ENCODE measurements at places on chromosomes 1 and 21.

DNA sequence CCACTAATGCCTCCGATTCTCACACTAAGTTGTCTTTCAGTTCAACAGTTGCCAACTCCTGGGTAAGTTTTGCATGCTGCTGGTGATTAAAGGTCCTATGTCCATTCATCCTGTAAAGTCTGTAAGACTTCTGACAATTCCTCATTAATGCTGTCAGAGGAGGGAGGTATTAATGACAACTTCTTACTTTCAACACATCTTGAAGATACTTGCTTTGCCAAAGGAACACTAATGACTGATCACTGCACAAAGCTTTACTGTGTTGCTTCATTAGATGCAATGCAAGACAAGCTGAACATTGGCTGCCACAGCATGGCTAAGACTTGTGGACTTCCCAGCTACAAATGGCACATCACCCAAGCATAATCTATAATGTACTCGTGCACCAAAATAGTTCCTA is 114.6 kb upstream of the PRDX6 start:
- DNase-seq, result no peak

DNA sequence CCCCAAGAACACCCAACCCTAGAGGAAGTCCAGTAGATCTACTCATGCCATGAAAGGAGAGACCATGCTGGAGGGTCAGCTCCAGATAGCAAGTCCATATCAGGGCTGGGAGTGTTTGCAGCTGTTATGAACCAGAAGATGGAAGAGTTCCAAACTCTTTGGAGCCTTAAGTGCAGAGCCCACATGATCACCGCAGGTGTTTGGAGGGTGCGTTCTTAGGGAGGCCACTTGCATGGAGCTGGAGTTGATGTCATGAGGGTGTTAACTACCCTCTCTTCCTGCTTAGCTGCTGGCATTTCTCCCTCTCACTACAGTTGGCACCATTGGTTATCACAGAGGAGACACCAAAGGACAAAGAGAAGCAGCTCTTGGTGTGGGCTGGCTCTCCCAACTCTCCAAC is 616.9 kb downstream of the AJAP1 start:
- DNase-seq, result no peak

DNA sequence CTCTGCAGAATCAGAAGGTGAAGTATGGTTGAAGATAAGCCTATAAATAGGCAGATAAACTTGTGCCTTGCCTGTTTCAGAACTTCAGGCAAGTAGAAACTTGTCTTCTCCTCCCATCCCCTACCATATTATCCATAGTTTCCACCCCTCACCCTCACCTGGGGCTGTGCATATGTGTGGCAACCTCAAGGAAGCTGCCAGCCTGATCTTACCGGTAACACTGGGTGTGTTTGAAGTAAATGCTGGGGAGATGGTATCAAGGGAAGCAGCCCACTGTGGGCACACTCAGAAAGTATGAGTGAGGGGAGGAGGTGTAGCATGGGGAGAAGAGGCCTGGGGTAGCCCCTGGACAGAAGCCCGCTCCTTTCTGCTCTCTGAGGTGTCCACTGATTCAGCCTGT is 14.5 kb downstream of the VANGL2 start:
- no peak for DNase-seq

GRCh38 chr1:218659911-218660677 is 315.0 kb downstream of the TGFB2 start:
- no peak for DNase-seq

DNA sequence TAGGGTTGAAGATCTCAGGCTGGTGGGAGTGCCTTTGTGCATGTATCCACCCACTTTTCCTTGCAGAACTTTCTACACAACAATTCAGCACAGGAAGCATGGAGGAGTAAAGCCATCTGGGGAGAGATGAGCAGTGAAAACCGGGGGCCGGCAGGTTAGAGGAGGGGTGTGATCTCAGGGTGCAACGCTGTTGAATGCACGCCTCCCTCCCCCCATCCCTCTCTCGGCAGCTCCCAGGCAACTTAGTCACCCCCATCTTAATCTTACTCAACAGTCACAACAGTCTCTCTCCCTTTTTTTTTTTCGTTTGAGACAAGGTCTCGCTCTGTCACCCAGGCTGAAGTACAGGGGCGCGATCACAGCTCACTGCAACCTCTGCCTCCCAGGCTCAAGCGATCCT is 16.6 kb upstream of the ABCG1 start:
- no peak for DNase-seq

- DNase-seq, result no peak
Observed at GRCh38 chr21:31905503-31906451, 33.0 kb downstream of the HUNK start.

GRCh38 chr1:23246274-23246673 is 29.0 kb upstream of the HTR1D start:
- no peak for DNase-seq

DNA sequence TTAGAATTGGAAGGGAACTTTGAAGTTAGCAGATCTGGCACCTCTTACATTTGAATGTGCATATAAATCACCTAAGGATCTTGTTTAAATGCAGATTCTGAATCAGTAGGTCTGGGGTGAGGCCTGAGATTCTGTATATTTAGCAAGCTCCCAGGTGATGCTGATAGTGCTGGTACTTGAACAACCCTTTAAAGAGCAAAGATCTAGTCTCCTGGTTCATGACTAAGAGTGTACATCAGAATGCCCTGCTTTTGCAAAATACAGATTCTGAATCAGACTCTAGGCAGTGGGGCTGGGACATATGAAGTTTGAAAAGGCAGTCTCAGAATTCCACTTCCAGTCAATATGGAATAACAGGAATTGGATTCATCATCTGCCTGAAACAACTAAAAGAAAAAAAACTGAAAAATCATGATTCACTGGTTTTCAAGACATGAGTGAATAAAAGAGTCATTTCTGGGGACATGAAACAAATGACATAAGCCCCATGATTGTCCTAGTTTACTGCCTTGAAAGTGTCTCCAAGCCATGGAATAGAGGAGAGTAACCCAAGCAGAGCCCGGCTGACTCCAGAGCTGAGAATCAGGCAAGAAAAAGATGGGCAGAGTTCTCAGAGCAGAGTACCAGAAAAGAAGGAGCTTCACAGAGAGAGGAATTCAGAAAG is 149.6 kb upstream of the SGIP1 start:
- no peak for DNase-seq

DNA sequence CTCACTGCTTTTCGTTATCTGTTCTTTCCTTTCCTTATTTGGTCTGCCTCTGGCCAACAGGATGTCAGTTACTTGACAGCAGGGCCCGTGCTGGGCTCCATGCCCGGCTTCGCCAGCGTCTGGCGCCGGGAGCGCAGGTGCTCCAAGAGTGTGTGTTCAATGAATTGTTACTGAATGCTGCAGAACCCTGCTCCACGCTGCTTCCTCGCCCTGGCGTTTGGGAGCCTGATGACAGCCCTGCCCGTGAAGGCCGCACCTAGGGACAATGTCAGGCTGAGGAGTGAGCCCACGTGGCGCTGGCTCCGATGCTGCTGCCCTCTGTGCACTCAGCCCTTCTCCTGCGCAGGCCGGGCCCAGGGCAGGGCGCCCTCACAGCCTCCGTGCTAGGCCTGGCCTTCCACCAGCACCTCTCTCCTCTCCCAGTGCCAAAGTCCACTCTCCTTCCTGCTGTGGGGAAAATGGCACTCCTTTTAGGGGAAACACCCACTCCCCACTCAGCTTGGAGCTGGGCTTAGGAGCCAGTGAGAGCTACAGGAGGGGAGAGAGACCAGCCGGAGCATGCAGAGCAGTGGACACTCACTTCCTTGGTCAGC is 51.4 kb downstream of the ACBD3 start:
- no peak for DNase-seq

- no peak for DNase-seq
Observed at GRCh38 chr1:244792188-244792850, 43.1 kb upstream of the COX20 start.

- peak; percentile 31 for DNase-seq
Observed at GRCh38 chr1:93679546-93679945, 2.1 kb downstream of the BCAR3 start.

DNA sequence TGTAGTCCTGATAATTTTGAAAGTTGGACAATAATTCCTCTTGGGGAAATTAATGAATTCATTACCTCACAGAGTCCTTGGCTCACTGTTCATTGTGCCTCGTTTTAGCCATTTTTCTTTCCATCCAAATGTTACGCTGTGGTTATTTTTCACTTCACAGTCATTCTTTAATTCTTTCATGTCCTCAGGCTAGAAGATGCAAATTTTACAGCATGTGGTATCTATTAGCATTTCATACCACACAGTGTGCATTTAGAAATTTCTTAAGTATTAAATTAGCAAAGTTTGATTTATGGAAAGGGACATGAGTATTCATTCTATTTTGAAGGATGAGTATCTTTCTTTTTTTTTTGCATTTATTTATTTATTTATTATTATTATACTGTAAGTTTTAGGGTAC is 18.4 kb downstream of the OR2L3 start:
- DNase-seq, result no peak

- no peak for DNase-seq
Observed at GRCh38 chr1:156481527-156481926, 19.0 kb downstream of the MEF2D start.

- no peak for DNase-seq
Observed at GRCh38 chr1:64200064-64200463, 3.4 kb upstream of the UBE2U start.

- DNase-seq, result no peak
Observed at GRCh38 chr1:155196893-155197638, 10.6 kb downstream of the THBS3 start.

DNA sequence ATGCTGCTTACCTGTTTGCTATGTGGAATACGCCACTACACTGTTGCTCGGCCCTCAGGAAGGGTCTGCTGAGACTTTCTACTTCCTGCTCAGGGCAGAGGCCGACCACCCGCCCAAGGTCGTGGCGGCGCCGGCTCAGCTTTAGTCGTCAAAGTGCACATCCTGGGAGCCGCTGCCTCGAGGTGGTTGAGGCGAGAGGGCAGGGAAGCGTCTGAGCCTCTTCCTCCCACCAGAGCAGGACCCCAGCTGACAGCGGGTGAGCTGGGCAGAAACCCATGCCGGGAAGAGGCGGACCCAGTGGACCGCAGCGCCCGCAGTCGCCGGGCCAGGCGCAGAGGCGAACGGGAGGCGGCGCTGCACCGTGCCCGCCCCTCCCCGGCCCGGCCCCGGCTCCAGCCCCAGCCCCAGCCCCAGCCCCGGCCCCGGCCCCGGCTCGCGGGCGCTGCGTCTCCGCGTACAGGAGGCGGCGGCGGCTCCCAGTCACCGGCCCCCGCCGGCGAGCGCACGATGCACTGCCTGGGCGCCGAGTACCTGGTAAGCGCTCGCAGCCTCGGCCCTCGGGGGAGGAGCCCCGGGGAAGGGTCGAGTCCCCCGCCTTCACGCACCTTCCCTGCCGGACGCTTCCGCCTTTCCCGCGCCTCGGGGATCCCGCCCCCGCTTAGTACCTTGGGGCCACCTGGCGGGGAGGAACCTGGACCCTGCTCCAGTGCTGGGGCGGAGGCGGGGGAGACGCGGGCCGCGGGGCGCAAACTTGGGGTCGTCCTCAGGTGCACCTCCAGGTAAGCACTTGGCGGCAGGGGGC is at the start of gene SLC44A3:
TSS of gene SLC44A3 (plus strand) at position 413 of the 802 bp plus-strand sequence. CDS start at position 508, 95 bp downstream.
- peak; percentile 68 for DNase-seq

GRCh38 chr1:42385283-42385682 is 4.7 kb downstream of the RIMKLA start:
- DNase-seq, result no peak

DNA sequence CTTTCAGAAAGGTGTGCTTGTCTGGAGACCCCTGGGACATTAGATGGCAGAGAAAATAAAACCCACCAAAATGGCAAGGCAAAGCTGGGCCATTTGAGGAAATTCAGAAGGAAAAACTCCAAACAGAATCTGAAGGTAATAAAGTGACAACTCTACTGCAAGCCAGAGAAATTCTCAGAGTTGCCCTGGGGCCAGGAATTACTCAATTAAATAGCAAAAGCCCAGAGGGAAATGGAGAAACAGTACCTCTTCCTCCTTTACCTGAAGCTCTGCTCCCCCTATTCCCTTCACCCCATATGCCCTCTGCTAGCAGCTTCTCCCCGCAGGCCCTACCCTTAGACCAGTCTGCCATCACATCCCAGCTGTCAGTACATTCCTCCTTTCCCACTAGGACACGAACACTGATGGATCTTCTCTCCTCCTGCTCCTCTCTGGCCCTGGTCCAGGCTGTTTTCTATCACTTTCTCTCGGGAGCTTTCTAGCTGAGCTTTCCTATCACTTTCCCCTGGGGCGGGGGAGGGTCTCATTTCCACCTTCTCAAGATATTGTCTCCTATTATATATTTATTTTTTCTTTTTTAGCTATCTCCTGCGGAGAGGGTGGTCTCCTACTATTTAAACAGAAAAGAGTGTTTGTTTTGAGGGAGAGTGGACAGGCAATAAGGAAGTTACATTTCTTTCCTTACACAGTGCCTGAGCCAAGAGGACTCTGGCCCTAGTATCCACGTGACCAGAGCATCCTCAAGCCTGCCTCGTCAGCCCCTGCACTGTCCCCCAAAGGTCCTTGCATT is 47.7 kb upstream of the RBM15 start:
- no peak for DNase-seq

DNA sequence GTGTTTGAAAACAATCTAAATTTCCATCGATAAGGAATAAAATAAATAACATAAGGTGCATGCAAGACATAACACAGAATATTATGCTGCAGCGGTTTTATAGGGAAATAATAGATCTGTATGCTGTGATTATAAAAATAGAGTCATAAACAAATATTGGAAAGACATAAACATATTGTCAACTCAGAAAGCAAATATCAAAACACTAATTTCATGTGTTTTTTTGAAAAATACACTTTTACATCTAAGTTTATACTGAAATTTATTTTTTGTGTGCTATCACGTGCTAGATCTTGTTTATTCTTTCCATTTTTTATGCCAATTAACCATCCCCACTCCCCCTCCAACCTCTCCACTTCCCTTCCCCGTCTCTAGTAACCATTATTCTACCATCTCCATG is 9.4 kb downstream of the OR6K3 start:
- DNase-seq, result no peak

DNA sequence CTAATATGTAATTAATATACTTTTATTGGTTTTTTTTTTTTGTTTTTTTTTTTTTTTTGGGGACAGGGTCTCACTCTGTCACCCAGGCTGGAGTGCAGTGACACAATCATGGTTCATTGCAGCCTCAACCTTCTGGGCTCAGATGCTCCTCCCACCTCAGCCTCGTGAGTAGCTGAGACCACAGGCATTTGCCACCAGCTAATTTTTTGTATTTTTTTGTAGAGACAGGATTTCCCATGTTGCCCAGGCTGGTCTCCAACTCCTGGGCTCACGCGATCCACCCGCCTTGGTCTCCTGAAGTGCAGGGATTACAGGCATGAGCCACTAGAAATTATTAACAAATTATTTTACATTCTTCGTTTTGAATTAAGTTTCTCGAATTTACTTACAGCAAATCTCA is 16.8 kb upstream of the POGZ start:
- DNase-seq, result no peak

GRCh38 chr1:23997812-23998211 is 17.7 kb upstream of the SRSF10 start:
- no peak for DNase-seq

- no peak for DNase-seq
Observed at GRCh38 chr1:44326024-44326701, 28.9 kb downstream of the ERI3 start.

DNA sequence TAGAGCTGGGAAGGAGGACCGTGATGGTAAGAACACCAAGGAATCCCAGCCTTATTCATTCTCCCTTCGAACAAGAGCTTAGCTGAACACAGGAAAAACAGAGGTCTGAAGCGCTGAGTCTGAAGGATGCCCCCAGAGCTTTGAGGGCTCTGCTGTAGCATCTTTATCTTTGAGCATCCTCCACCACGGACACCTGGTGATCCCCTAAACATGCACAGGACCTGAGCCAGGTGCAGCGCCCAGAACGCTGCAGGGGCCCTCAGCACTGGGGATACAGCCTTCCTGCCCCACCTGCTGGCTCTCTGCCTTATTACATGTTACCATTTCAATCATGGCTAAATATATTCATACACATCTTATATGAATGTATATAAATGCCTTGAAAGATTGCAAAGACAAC is 7.7 kb upstream of the GPATCH4 start:
- no peak for DNase-seq

Measured in ascending aorta (tissue), 2 donors.